T-helper 17 cell (primary cell): ENCODE measurements at places on chromosomes 7 and 10. TPM values are rescaled to one million over a fixed set of nuclear protein-coding genes. Genes with fewer than 3 reads are reported as not detected.
A peak's percentile ranks its signal among the peaks of the same experiment; 100 is the strongest.

DNA sequence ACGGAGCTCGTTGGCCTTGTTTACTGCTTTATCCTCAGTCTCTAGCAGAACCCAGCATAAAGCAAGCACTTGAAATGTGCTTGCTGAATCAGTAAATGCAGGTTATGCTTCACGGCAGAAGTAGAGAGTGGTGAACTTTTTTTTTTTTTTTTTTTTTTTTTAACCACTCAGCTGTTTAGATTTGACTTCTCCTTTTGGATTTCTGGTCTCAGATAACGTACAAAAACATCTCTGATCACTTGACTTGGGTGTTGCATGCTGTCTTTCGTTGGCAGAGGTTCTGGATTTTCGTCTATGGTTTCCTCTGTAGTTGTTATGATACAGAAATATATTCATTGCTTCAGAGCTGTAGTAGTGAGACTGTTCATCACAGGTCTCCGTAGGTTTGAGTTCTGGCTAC is 242.5 kb upstream of the HABP2 start:
- DNase-seq = no peak

GRCh38 chr10:88243202-88243744 is 339.8 kb downstream of the RNLS start:
- no peak for DNase-seq

DNA sequence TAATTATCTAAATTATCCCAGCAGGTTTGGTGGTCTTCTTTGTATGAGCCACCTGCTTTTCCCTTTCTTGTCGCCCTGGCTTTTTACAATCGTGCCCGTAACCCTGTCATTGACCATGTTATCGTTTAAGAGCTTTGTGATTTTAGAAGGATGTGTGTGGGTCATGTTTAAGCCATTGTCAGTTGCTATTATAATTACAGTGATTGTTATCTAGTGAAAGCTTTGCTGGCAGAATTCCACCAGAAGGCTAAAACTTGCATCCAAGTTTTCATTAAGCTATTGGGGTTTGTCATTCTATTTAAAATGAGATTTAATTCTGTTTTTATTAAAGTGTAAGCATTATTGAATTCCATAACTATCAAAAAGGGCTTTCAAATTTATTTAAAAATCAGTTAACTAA is 354.2 kb upstream of the TMEM229A start:
- DNase-seq = no peak

DNA sequence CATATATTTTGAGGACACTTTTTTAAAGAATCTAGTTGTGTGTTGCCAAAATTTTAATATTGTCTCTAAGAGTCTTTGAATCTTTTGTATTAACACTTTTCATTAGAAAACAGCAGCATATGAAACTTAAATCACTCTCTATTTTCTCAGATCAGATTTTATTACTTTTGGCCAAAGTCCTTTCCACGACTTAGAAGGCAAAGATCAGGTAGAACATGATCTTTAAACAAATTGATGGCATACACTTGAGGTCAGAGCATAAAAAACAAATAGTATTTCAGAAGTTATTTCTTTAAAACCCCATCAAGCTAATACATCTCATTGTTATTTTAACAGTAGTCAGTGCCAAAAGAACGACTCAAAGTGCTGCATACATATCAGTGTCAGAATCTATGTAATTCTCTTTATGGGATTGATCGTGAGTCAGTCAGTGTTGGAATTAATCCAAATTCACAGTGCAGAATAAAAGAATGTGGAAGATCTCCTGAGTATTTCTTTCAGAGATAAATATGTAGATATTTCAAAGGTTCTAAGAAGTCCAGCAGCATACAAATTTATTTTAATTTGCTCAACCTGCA is 9.6 kb upstream of the AGMO start:
- no peak for DNase-seq

DNA sequence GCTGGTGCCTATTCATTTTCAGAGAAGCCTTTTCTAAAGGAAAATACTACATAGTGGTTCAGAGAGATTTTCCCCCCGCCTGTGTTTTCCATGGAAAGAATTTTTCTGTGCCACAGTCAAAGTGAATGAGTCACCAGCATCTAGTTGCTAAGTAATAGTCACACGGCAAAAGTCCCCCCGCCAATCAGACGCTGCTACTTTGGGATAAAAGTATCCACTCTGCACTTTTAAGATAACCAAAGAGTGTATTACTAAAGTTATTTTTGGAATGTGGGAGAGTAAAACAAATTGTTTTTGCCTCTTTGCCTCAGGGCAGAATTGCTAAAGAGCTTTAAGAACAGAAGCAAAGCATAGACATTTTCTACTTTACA is 23.5 kb downstream of the ABLIM1 start:
- DNase-seq = no peak

GRCh38 chr10:25766213-25766612 is 167.8 kb upstream of the MYO3A start:
- no peak for DNase-seq

DNA sequence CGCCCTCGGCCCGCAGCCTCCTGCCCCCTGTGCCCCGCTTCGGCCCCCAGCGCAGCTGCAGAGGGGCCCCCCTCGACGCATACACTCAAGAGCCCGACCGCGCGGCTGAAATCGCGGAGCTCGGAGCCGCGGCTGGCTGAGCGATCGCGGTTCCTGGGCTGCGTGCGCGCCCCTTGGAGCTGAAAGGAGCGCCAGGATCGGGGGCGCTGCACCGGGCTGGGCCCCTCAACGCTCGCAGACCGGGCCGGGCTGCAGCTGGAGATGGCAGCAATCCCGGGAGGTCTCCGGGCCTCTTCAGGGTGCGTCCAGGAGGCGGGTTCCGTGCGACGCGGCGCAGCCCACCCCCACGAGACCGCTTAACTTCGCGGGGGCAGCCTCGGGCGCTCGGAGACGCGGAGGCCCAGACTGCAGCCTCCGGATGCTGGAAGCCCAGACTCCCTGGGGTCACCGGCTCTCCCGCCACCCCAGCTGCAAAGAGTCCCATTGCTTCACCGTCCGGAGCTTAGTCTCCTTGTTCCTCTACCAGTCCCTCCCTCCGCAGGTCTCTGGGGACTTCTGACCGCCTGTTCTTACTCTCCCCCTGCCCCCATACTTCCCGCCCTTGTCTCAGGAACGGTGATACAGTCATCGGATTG is 73.0 kb upstream of the LRRC4 start:
- DNase-seq = no peak

- peak; percentile 19 for DNase-seq
These were observed 945 bp upstream of the RHEB start for GRCh38 chr7:151520419-151521261.

- DNase-seq = no peak
These were observed 46.2 kb downstream of the MINDY4 start for GRCh38 chr7:30817371-30817767.

- no peak for DNase-seq
These were observed 407.4 kb downstream of the KCNMA1 start for GRCh38 chr10:77230194-77230593.

GRCh38 chr10:9175200-9175599 is 1120.7 kb downstream of the GATA3 start:
- DNase-seq = no peak

The FGFR2 gene
- 0.31 TPM for total RNA-seq

The HKDC1 gene
- total RNA-seq = 1.7 TPM

The MAP3K8 gene
- 26.2 TPM for total RNA-seq

The LIPK gene
- total RNA-seq = not detected

The RPEL1 gene
- not detected for total RNA-seq

The SFTPA1 gene
- total RNA-seq = not detected

The ANKRD22 gene
- not detected for total RNA-seq

The VAX1 gene
- total RNA-seq = not detected

The CAMK2B gene
- 0.31 TPM for total RNA-seq

The NPY gene
- not detected for total RNA-seq

The ZNF804B gene
- total RNA-seq = not detected

The MKI67 gene
- 1.8 TPM for total RNA-seq

The TLX1 gene
- total RNA-seq = not detected
